A549 treated with RU486 at 1 μM for 4 hours (cell line): ENCODE measurements at places on chromosomes 5 and 9. TPM values are rescaled to one million over a fixed set of nuclear protein-coding genes. Genes with fewer than 3 reads are reported as not detected.

SLC36A2 gene
- total RNA-seq = not detected in 5 replicates

PAPPA gene
- total RNA-seq = 19.1 to 37.7 TPM (median 32.3 TPM) in 5 replicates

RAB3C gene
- total RNA-seq = not detected in 5 replicates

PCDHGC4 gene
- total RNA-seq = not detected in 5 replicates

WDR31 gene
- total RNA-seq = 0.88 to 1.3 TPM (median 1.2 TPM) in 5 replicates
